ENCODE measurements at places on chromosomes 3 and 15.

DNA sequence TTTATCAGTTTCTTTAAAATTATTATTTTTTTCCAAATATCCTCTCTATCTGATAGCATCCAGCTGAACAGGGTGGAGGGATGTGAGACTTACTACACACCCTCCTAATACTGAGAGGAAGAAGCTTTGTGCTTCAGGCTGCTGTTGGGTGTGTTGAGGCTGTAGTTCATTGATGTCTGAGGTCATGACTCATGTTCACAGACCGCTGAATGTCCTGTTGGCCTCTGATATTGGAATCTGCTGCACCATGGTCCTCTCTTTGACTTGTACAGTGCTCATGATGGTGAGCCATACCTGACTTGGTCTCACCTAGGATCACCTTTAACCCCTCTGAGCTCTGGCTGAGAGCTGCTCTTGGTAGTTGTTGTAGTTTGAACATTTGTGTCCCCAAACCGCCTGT is 302.9 kb downstream of the SATB1 start:
- DNase-seq = no peak

GRCh38 chr15:29680465-29681165 is 141.7 kb downstream of the TJP1 start:
- DNase-seq = no peak

DNA sequence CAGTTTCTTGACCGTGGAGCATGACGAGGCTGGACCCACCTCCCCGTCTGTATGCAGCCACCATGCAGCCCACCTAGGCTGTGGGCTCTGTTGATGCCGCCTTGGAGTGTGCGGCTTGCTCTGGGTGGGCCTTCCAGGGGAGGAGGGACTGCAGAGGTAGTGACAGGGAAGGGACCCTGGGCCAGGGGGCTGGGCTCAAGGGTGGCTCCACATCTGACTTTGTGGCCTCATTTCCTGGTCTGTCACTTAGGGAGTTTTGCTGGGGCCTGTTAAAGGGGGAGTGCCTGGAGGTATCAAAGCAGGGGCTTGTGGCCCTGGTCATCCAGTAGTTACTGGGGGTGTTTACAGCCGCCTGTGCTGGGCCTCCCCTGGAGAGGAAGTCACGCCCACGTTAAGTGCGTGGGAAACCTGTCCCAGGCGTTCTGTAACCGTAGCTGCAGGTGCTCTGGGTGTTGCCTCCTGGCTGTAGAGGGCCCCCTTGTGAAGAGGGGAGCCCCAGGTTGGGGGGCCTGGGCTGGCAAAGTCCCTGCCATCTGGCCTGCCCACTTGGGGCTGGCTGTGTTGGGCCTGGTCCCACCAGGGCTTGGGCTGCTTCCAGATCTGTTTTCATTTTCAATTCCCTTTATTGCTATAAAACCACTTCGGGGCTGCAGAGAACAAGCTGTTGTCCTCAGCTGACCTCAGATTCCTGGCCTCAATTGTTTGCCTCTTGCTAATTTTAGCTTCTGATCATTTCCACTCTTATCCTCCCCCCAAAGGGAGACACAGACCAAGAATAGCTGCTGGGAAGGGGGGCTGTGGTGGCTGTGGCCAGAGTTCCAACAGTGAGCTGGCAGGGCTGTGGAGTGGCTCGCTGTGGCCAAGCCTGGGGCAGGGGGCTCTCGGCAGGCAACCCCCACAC is 26.5 kb downstream of the KLF13 start:
- DNase-seq = no peak

- DNase-seq = no peak
Measured at GRCh38 chr15:90686435-90687218, 30.5 kb upstream of the BLM start.

DNA sequence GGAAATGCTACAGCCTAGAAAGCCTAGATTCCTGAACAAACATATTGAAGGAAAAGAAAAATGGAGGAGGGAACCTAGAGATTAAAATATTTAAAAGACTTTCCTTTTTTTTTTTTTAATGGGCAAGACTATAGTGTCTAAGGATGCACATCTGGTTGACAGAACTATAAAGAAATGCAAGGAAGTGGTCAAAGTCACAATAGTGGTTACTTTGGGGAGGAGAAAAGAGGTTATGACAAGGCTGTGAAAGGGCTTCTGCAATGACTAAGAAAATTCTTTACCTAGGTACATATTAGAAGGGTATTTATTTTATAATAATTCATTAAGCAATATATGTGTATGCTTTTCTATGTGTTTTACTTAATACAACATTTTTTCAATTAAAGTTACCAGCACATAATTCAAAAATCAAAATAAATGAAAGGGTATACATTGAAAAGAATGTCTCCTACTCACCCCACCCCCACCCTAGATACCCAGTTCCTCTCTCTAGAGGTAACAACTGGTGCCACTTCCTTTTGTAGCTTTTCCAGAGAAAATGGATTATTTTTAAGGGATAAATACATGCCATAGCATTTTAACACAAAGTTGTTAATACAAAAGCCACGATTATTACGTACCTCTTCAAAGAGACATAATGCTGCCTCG is 70.1 kb downstream of the HERC1 start:
- no peak for DNase-seq

GRCh38 chr3:197926418-197926817 is 23.6 kb upstream of the RPL35A start:
- DNase-seq = no peak

DNA sequence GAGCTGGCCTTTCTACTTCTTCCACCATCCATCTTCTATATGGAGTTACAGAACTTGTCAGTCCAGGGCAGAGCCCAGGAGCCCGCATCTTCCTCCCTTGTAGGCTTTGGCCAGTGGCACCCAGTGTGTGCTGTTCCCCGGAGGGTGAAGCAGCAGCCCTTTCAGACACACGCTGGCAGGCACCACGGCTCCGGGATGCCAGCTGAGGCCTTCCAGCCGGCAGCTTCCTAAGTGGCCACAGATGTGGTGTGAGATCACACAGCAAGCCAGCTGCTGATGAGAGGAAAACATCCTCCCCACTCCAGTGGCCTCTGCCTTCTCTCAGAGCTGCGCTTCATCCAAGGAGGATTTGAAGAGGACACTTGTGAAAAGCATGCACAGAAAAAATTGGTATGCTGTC is 24.1 kb downstream of the CRABP1 start:
- DNase-seq = no peak

DNA sequence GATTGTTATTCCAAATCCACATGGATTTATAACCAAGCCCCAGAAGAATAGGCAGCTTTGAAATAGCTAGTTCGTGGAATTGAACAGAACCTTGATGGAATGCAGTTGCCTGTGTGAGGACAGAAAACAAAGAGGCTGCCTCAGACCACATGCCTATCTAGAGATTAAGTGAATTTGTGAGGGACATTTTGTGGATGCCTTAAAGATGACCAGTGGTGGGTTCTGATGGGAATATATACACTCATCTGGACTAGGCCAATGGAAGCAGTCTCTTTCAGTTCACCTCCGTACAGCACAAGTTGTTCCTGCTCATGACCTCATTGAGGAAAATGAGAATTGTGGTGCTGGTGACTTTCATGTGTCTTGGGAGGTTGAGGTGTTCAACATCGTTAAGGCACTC is 63.2 kb upstream of the PYDC2 start:
- DNase-seq = no peak

DNA sequence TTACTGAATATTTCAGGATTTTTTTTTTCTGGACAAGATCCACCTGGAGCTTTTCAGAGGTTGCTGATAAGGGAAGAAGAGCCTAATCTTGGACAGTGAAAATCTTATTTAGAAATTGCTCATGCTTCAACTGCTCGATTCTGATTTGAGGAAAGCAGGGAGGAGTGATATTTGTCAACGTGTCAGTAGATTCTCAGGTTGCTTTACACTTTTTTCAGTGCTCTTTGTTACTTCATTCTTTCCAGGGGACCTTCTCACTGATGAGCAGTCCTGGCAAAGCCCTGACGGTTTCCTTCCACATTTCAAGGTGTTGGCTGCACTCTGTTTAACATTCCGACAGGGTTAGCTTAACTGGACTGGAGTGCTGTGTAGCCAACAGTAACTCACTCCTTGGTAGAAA is 24.1 kb upstream of the RARB start:
- DNase-seq = no peak

DNA sequence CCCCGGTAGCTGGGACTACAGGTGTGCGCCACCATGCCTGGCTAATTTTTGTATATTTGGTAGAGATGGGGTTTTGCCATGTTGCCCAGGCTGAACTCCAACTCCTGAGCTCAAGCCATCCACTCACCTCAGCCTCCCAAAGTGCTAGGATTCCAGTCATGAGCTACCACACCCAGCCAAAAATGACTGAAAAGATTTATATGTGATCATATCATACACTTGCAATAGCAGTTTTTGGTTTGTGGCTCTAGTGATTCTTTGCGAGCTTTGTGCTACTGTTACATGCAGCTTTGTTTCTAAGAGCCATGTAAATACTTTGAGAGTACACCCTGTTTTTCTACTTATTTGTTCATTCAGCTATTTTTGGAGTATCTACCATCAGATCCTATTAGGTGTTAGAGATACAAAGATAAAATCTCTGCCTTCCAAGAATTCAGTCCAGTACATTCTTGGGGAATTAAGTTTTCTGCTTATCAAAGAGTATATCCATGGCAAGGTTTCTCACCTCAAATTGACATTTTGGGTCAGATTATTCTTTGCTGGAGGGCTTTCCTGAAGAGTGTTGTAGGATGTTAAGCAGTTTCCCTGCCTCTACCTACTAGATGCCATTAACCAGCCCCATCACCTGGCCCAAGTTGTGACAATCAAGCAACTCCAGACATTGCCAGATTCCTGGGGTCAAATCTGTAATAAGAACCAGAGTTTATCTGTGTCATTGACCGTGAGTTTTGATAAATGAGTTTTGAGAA is 15.0 kb downstream of the SNAP23 start:
- DNase-seq = no peak

- DNase-seq = no peak
Measured at GRCh38 chr15:60346077-60346476, 51.7 kb downstream of the ANXA2 start.

Data from activated CD4-positive, alpha-beta T cell treated with anti-CD3 and anti-CD28 coated beads for 1 hour (primary cell).